ENCODE measurements at places on chromosomes 6 and 20.

GRCh38 chr20:42492290-42492689 lies 697.4 kb downstream of the PTPRT start:
- no peak for DNase-seq

DNA sequence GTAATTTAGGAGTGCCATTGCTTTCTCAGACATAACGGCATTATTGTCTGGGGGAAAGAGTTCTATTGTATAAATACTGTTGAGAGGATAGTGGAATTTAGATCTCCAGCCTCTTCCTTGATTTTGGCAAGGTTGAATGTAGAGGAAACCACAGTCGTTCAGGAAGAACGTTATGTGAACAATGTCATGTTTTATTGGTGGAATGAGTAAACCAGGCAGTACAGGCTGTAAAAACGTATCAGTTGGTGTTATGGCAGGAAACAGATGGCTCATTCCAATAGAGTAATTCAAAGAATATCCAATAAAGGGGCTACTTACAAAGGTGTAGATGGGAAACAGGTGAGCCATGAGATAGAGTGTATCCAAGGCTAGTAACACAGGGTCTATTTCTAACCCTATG lies 123.6 kb upstream of the SLC35B3 start:
- DNase-seq: no peak

DNA sequence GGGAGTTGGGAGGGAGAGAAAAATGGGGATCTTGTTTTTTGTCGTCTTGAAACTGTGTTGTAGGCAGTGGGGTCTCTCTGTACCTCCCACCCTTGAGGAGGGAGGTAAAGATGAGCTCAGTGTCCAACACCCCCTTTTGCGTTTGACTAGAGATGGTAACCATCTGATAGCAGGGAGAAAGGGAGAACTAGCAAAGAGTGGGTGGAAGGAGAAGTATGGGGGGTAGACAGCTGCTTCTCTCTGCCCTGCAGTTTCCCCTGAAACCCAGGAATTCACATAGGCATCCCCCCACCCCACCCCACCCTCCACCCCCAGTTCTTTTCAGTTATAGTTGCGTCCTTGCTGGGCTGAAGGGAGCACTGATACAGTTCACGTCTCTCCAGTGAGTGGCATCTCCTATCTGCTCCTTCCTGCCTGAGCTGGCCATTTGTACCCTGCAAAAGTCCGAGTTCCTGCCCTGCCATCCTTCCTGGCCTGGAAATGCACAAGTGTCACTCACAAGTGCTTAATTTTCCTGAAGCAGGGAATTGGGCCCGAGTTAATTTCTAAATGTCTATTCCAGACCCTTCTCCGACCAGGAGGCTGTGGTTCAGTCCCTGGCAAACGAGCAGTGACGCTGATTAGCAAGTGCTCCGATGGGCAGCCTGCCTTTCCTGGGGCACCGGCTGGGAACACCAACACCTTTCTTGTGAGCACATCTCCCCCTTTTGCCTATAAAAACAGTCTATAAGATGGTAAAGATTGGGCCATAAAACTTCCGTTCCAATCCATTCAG lies 1.5 kb downstream of the SIRPA start:
- DNase-seq: no peak

DNA sequence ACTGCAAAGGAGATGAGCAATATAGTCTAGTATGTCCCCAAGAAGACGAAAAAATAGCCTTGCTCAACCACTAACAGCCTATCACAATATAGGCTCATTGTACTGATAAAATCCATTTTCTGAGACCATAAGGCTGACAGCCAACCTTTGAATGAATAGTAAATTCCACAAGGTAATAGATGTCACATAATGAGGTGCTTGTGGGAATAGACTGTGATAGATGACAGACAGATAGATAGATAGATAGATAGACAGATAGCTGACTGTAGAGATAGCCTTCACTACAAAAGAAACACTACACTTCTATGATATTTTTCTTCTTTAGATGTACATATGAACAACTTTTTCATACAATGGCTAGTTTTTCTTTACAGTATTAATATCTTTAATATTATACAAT lies 760.3 kb upstream of the NRSN1 start:
- DNase-seq: no peak

DNA sequence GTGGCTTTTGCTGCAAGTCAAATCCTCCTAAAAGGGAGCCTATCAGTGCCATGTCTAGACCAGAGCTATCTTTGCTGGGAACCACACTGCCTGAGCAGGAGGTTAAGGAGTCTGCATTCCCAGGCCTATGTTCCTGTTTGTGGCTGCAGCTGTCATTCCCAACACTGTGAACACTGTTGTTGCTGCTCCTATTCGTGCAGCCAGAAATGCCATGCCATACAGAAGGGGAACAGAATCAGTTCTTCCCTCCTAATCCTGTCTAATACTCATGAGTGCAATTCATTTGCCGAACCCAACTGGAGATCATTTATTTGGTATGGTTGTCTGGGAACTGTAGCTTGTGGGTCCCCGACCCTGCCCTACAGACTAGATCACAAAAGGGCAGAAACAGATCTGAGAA lies 406.5 kb upstream of the GJE1 start:
- peak; percentile 31 for DNase-seq

DNA sequence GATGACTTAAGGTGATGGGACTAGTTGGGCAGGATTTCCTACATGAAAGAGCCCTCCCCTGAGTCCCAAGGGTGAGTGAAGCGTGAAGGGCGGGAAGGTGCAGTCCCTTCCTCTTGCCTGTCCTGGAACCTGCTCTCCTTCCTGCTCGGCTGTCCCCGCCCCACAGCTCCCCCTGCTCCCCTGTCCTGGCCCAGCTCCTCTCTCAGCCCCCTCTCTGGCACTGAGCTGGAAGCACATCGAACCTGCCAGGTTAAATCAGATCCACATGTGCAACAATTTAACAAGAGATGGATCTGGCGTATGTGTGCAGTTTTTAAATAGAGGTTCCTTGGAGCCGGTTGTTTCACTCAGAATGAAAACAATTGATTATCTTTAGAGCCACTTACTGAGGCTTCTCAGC lies 95.0 kb downstream of the LRFN2 start:
- no peak for DNase-seq
